ENCODE measurements at places on chromosomes 4 and X. TPM values are rescaled to one million over a fixed set of nuclear protein-coding genes. Genes with fewer than 3 reads are reported as not detected.

Gene HHIP
- total RNA-seq: 0.17 TPM

Gene BCLAF3
- total RNA-seq: 20.7 TPM

Gene LRP2BP
- not detected for total RNA-seq

Gene BTK
- not detected for total RNA-seq

Gene MTCP1
- total RNA-seq: 4.2 TPM

Gene UGT2B11
- total RNA-seq: not detected

Gene SSX2
- total RNA-seq: not detected

Gene MAGEA2
- not detected for total RNA-seq

Gene PRKG2
- 0.35 TPM for total RNA-seq

Gene GAGE12J
- not detected for total RNA-seq

Gene ITIH6
- total RNA-seq: not detected

Gene WDR44
- 15.6 TPM for total RNA-seq

Gene HELT
- not detected for total RNA-seq

Gene USP17L27
- not detected for total RNA-seq

Gene SGMS2
- 223 TPM for total RNA-seq

Gene PNCK
- not detected for total RNA-seq

Data from renal cortical epithelial cell (primary cell).